Stimulated activated CD4-positive, alpha-beta T cell treated with anti-CD3 and anti-CD28 coated beads, Interleukin-15, amount 100 ng/mL, for 1 hour (primary cell): ENCODE measurements at places on chromosomes 2 and 18.

GRCh38 chr2:237154082-237154638, 68.5 kb downstream of the COPS8 start:
- DNase-seq: no peak

DNA sequence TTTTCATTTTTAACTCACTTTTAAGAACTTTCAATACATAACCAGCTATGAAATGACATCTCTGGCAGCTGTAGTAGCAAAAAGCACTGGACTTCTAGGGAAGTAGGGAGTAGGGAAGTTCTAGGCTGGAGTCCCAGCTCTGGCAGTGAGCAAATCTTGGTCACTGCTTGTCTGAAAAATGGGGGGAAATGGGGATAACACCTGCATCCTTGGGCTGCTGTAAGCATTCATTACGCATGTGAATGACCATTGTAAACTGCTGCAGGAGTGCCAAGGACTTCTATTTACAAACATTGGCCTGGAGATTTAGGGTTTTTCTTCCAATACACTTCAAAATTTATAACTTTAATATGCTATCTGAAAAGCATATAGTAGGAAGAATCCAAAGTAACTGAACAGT, 972 bp upstream of the MPP4 start:
- no peak for DNase-seq

- no peak for DNase-seq
Observed at GRCh38 chr18:419541-420175, 80.8 kb downstream of the COLEC12 start.

GRCh38 chr18:32302806-32303205, 113.0 kb downstream of the MEP1B start:
- DNase-seq: no peak

DNA sequence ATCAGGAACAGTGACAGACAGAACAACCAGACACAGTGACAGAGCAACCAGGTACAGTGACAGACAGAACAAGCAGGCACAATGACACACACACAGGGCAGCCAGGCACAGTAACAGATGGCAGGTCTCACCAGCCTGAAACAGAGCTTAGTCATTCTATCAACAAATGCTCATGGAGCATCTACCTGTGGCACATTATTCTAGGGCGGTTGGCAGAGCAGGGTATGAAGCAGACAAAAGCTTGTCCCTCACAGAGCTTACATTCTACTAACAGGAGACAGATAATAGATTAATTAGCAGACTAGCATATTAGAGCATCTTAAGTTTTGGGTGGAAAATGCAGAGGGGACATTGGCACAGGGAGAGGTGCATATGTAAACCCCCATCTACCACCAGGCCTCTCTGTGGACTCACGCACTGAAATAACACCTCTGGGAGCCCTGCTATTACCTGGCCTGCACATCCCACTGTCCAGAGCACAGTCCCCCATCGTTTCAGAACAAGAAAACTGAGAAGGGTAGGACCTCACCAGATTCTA, 64.1 kb upstream of the RAB6C start:
- no peak for DNase-seq

GRCh38 chr18:53527365-53527764, 697.1 kb downstream of the MBD2 start:
- DNase-seq: no peak

DNA sequence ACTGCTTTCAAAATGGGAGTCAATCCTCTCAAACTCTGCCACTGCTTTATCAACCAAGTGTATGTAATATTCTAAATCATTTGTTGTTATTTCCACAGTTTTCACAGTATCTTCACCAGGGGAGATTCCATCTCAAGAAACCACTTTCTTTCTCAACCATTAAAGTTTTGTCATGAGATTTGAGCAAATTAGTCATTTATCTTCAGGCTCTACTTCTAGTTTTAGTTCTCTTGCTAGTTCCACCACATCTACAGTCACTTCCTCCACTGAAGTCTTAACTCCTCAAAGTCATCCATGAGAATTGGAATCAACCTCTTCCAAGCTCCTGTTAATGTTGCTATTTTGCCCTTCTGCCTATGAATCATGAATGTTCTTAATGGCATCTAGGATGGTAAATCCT, 545.8 kb downstream of the ARHGAP15 start:
- no peak for DNase-seq

DNA sequence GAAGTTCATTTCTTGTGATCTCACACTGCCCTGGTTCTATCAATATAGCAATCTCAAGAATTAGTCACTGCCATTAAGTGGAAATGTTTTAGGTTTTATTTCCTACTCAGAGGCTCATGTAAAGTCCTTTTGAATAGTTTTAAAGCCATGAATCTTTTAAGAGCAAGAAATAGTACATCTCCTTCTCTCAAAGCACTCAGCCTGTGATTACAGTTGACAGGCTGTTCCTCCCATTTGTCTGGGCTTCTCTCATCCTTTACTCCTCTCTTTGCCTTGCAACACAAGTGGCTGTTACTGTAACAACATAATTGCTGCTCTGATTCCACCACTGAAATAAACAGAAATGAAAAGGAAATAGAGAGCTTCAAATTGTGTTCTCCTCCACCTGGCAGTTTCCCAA, 18.4 kb downstream of the GRP start:
- DNase-seq: no peak

DNA sequence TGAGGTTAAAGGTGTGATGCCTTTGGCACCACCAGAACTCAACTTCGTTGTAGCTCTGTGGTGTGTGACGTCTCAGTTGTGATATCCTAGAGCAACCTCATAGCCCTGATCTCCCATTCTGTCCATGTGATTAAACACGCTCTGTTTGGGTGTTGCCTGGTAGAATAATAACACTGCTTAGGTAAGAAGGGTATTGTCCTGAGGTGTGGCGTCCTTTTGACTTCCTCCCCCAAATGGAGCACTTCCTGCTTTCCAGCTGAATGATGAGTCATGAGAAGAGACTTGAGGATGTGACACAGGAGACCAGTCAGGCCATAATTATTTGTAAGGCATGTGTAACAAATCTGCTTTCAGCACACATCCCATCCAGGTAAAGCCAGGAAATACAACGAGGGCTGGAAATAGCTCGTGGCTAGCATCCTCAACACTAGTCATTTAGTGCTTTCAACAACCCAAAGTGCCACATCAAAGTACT, 100.7 kb downstream of the RAPGEF4 start:
- no peak for DNase-seq

DNA sequence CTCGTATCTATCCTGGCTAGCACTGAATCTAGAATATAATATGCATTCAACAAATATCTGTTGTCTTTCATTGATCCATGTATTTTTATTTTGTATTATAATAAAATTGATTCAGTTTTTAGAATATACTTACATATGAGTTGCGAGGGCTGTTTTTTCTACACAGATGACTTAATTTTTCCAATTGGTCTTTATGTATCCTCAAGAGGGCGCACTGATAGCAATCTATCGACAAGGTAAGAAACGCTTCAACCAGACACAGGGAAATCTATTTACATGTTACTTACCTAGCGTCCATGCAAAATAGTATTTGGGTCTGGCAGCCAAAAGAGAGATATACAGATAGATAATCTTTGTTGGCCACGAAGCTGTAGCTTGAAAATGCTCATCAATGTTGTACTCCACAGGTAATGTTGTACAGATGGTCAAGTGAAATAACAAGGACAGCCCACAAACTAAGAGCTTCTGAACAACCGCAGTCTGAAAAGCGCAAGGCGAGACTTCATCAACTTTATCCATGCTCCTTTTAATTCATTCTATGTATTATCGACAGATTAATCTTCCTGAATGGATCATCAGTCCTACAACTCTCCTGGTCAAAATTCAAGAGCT, 35.5 kb upstream of the KIDINS220 start:
- no peak for DNase-seq

DNA sequence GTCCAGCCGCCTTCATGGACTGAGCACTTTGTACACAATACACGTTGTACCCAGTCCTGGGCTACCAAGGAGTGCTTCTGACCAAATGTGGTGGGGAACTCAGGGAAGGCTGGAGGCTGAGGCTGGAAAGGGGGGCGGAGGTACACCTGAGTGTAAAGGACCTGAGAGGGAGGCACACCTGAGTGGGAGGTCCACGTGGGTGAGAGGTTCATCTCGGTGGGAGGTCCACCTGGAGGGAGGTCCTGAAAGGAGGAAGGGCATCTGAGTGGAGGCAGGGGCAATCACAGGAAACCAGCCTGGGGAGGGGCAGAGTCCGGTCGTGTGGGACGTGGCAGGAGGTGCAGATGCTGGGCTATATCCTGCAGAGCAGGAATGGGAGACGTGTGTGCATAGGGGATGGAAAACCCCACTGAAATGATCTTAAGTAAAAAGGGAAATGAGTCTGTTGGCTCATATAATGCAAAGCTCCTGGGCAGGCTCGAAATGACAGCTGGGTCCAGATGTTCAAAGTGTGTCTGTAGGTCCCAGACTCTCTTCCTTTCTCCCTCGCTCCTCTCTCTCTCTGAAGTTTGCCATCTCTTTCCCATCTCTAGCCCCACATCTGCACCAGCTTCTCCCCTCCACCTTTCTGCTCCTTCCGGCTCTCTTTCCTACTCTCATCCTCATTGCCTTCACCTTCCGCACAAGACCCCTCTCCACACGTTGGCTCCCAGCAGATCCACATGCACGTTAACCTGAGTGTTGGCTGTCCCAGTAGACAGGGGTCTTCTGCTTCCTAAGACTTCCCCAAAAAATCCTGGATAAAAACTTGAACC, 137.7 kb downstream of the PXDN start:
- no peak for DNase-seq

GRCh38 chr2:179268277-179268925, 3.8 kb upstream of the SESTD1 start:
- DNase-seq: no peak

GRCh38 chr2:221444106-221444505, 128.0 kb downstream of the EPHA4 start:
- no peak for DNase-seq

- no peak for DNase-seq
Observed at GRCh38 chr2:26175466-26176278, 2.8 kb downstream of the GAREM2 start.

GRCh38 chr18:13217466-13217961, 1.0 kb upstream of the LDLRAD4 start:
- DNase-seq: peak; percentile 45

GRCh38 chr2:20666304-20667150, at the start of gene GDF7:
GDF7 (plus strand) TSS chr2:20667144; CDS start chr2:20667240, 96 bp downstream.
- no peak for DNase-seq

- DNase-seq: no peak
Observed at GRCh38 chr2:22360735-22361374, 1024.1 kb upstream of the KLHL29 start.

- peak; percentile 16 for DNase-seq
Observed at GRCh38 chr2:190791347-190791975, 89.2 kb upstream of the GLS start.
